ENCODE measurements at places on chromosomes 7 and 10.
A peak's percentile ranks its signal among the peaks of the same experiment; 100 is the strongest.

GRCh38 chr7:55996856-55997500, 32.6 kb downstream of the NIPSNAP2 start:
- no peak for DNase-seq

GRCh38 chr10:25651534-25651933, 282.5 kb upstream of the MYO3A start:
- peak; percentile 11 for DNase-seq

GRCh38 chr10:69657430-69657829, 27.4 kb downstream of the FAM241B start:
- no peak for DNase-seq

GRCh38 chr7:98922392-98923187, 44.3 kb downstream of the TRRAP start:
- DNase-seq, result peak; percentile 20

- DNase-seq, result peak; percentile 65
Observed at GRCh38 chr7:54888067-54888733, 129.2 kb upstream of the SEC61G start.

DNA sequence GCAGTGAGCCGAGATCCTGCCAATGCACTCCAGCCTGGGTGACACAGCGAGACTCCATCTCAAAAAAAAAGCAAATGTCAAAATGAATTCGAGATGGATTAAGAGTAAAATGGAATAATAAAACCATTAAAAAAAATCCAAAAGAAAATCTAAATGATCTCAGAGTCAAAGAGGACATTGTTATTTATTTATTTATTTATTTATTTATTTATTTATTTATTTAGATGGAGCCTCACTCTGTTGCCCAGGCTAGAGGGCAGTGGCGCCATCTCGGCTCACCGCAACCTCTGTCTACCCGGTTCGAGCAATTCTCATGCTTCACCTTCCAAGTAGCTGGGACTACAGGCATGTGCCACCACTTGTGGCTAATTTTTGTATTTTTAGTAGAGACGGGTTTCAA, 349.2 kb downstream of the ANKRD30A start:
- DNase-seq, result no peak

- DNase-seq, result no peak
Observed at GRCh38 chr7:106535234-106535932, 125.6 kb downstream of the CCDC71L start.

DNA sequence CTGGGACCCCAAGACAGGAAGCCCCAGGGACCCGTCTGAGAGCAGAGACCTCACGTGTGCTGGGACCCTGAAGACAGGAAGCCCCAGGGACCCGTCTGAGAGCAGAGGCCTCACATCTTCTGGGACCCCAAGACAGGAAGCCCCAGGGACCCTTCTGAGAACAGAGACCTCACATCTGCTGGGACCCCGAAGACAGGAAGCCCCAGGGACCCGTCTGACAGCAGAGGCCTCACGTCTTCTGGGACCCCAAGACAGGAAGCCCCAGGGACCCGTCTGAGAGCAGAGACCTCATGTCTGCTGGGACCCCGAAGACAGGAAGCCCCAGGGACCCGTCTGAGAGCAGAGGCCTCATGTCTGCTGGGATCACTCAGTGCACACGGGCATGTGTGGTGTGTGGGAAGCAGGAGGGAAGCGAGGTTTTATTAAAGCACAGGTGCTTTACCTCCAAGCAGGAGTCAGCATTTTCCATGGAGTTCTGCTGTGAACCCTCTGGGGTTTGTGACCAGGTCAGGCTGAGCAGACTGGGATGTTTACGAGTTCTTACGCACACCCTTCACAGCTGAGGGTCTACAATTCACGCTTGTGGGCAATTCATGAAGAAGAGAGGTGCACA, 590.6 kb downstream of the DNAJB6 start:
- no peak for DNase-seq

DNA sequence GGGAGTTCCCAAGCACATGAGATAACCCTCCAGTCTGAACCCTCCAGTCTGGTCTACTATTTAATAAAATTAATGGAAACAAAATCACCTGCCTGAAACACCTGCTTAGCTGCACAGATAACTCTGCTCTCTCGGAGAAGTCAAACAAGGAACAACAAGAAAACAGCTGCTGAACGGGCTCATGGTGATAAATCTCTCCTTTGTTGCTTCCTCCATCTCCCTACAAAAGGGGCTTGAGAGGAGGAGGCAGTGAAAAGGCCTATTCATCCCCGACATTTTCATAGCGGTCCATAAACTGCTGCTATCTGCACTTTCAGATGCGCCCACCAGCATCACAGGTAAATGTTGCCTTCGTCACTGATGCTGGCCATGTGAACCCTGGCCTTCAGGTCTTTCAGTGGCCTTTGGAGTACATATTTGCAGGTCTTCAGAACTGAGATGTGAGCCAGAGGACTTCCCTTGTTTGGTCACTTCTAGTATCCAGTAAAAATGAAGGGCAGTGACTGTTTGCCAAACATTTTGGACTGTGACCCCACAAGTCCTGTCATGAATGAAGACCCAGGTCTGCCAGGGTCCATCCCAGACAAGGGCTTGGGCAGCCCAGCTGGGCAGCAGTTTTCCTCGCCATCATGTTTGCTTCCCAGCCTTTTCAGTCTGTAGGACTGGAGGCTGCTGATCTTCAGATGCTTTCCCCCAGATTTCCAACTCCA, 15.9 kb downstream of the FKBP6 start:
- peak; percentile 49 for DNase-seq

DNA sequence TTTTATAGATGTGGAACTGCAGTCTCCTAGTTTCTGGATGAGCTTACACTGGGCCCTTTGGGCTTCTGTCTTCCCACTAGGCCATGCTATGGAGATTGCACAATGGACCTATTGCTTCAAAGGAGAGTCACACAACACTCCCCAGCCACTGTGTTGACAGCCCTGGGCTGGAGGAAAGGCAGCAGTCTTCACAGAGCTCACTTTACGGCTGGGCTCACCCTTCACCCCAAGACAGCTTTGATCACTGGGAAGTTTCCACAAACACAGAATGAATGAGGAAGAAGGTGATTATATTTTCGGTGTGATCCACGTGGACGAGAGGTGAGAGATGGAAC, 92.7 kb upstream of the GDF10 start:
- no peak for DNase-seq

DNA sequence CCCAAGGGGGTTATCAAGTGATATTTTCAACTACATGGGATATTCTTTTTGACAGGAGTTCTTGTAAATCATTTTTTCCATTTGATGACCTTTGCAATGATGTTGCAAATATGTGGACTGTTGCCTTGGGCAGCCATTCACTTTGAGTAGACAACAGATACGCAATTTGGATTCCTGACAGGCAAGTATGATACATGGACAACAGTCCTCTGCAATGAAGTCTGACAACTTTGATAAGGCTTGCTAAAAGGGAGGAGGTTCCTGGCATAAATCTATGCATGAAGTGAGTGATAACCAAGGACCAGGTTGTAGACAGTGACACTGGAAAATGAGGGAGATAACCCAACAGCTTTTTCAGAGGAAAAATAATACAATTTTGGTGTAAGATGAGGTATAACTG, 17.7 kb downstream of the LRRD1 start:
- no peak for DNase-seq

DNA sequence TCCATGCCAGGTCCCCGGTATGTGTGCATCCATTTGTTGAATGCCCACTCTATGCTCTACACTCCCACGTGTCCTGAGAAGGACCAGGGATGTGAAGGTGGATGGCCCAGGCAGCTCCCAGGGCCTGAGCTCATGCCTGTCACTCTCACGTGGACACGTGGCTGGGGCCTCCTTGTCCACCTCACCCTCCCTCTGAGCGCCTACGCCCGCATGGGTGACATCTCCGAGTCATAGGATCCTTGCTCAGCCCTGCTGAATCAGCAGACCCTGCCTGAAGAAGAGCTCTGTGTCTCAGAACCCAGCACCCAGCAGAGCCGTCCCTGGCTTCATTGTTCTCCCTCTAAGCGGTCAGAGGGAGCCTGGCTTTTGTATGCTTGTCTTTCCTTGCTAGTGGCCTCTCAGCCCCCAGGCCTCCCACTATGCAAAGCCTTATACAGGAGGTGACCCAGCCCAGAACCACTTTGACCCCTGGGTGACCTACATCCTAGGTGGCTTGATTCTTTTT, 107.9 kb upstream of the PPIF start:
- peak; percentile 85 for DNase-seq

GRCh38 chr7:108459922-108460551, 3.8 kb upstream of the NRCAM start:
- peak; percentile 16 for DNase-seq

- no peak for DNase-seq
Observed at GRCh38 chr7:155467846-155468784, 10.2 kb downstream of the EN2 start.

DNA sequence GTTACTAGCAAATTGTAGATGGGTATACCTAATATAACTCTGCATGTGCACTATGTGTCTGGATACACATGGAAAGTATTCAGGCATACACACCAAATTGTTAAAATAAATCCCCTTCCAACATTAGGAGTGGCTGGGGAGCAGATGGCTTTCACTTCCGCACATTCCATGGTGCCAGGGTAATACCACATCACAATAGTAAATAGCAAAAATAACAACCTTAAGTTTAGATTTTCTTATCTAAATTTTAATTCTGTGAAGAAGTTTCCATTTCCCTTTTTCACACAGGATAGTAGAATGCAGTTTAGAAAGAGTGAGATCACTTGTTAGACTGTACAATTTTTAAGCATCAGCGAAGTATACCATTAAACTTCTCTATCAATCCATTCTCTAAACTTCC, 5.8 kb upstream of the ALOX5 start:
- no peak for DNase-seq

- no peak for DNase-seq
Observed at GRCh38 chr10:37700886-37701780, 156.3 kb downstream of the ZNF248 start.

- DNase-seq, result no peak
Observed at GRCh38 chr10:37222046-37222445, 96.6 kb downstream of the ANKRD30A start.

DNA sequence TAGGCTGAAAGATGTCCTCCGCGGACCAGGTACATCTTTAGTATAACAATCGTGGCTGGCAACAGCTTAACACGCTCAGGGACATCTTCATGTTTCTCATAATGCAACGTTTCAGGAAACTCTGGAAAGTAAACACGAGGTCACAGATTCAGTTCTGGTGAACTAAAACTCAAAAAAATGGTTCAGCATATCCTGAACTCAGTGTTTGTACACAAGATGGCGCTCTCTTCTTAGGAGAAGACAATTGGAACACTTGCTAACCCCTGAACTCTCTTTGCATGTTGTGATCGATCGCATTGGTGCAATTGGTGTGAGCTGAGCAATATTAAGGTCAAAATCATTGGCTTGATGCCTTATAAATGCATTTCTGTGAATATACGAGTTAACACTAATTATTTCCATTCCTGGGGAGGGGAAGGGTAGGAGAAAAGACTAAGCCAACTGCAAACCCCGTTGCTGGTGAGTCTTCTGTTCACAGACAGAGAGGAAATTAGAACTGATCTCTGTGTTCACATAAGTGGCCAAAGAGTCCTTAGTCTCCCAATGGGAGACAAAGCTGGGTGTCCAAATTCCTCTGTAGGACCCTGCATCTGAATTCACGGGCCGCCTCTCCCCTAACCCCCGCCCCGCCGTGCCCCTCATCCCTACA, 52.6 kb upstream of the FAM180A start:
- DNase-seq, result peak; percentile 58

- DNase-seq, result no peak
Observed at GRCh38 chr7:36663481-36663880, 60.8 kb downstream of the AOAH start.

GRCh38 chr10:111988646-111989045, 194.9 kb downstream of the GPAM start:
- DNase-seq, result no peak

DNA sequence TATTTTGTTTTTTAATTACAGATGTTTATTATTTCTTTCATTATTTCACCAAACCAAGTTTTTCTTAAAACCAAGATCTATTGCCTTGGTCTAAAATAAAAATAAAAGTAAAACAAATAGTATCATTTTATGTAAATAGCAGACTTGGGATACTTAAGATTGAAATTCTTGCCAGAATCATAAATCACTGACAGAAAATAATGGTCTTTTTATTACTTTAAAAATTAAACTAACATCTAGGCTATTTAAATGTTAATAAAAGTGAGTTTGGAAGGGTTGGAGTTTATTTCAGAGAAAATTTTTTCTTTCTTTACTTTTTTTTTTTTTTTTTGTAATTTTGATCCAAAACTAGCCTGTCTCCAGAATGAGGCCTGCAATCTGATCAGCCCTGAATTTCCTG, 568.0 kb upstream of the IGFBP3 start:
- DNase-seq, result no peak

DNA sequence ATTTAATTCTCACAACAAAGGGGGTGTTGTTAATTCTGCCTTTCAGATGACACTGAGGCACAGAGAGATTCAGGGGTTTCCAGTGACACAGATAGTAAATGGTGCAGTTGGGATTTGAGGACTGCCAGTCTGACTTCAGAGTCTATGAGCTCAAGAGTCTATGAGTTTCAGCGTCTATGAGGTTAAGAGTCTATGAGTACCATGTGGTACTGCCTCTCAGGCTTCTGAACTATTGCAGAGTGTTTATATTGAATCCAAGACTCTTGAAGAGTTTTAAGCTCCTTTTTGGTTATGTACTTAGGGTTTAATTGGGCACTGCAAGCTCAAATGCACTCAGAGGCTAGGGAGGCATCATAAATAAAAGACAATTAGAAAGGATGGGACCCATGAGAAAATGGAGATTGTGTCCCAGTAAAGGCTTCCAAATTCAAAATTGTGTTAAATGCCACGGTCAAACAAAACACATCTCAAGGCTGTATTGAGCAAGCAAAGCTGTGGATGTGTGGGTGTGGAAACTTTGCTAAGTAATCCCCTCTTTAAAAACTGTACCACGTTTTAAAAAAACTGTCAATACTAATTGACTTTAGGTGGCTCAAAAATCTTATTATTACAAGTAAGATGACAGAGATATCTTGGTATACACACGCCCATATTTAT, 123.9 kb upstream of the FAM171A1 start:
- DNase-seq, result no peak

DNA sequence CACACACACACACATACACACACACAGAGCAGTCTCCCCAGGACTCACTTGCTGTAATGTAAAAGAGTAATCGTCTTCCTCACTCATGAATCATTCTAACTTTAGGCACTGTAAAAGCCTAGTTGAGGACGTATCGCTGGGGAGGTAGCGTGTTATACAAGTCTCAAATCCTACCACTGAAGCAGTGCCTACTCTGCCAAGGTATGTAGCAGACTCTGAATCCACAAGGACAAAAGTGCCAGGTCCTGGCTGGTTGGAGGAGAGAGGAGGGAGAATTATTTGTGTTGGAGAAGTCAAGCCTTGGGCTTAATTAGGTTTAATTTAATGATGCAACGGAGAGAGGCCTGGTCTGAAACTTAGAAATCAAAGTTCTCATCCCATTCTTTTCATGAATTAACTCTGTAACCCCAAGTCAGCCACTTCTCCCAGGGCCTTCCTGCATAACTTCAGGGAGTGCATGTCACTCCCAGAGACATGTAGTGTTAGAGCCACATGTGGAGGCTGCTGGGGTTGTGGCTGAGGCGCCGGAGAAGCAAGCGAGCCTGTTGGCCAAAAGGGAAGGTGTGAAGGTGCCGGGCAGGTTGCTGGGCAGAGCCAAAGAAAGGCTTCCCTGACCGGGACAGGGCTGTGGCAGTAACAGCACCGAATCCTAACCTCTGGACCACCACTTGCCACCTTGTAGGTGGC, 36.7 kb downstream of the NKX2-3 start:
- no peak for DNase-seq

Data from globus pallidus (tissue), 1 donor.